ENCODE measurements at places on chromosomes 1 and 21.

DNA sequence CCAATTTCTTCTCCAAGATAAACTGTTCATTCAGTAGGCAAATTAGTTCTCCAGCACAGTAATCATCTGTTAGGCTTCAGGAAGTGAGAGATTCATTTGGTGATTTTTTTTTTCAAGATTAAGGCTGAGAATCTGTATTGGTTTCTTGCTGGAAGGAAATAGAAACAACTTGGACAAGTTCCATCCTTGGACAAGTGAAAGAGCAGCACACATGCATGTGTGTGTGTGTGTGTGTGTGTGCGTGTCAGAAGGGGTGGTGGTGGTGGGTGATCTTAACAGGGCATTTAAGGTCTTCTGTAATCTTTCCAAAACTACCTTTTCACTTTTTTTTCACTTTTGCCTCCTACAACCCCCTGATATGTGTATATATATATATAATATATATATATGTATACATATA lies 15.9 kb upstream of the SUCO start:
- no peak for DNase-seq

- DNase-seq: no peak
Observed at GRCh38 chr1:164982545-164982944, 374.0 kb downstream of the LMX1A start.

GRCh38 chr1:12208764-12209494 lies 20.9 kb upstream of the VPS13D start:
- peak; percentile 72 for DNase-seq

GRCh38 chr1:19044975-19045831 lies 88.7 kb upstream of the IFFO2 start:
- no peak for DNase-seq

- no peak for DNase-seq
Observed at GRCh38 chr1:202958544-202959275, 598 bp upstream of the ADIPOR1 start.

GRCh38 chr1:46508757-46509156 lies 19.1 kb downstream of the DMBX1 start:
- DNase-seq: no peak

DNA sequence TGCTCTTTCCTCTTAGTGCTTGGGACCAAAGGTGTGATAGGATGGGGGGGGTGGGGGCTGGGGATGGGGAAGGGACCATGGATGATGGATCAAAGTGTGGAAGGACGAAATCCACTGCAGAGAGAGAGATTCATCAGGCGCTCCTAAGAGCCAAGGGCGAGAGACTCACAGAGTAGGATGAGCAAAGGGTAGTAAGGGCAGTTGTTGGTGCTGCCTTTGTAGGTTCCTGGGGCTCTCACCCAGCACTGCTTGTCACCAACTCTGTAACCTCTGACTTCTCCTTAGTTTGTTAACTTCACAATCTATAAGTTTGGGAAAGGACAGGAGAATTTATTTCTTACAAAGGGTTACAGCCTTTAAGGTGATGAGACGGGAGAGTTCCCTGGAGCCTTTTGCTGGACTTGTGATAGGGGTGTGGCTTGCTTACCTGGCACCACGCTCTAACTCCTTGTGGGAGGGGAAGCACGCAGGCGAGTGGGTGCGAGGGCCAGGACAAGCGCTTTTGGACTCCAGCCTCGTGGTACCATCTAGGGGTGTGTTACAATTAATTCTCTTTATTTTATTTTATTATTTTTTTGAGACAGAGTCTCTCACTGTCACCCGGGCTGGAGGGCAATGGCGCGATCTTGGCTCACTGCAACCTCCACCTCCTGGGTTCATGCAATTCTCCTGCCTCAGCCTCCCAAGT lies 1.6 kb upstream of the PDXK start:
- no peak for DNase-seq

GRCh38 chr1:192601143-192601542 lies 25.6 kb downstream of the RGS1 start:
- no peak for DNase-seq

DNA sequence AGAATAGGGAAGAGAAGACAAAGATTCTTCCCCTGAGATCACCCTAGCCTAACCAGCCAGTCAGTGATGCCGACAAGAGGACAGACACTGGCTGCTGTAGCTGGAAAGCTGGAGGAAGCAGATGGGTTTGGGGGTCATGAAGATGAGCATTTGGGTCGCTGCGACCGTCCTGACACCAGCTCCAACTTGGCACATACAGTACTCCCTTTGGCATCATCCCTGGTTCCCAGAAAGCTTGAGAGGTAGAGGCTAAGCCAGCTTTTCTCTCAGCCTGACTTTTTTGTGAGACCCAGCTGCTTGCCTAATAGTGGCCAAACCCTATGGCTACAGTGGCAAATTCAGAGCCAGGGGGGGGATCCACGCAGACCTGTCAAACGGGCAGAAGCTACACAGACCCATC lies 43.0 kb upstream of the IKBKE start:
- no peak for DNase-seq

GRCh38 chr1:59278780-59279354 lies 18.0 kb upstream of the FGGY start:
- DNase-seq: no peak

GRCh38 chr1:168136709-168137514 lies at the start of gene GPR161:
TSS of gene GPR161 (minus strand) at chr1:168136930. CDS start at chr1:168104850, 32,080 bp downstream.
- no peak for DNase-seq

DNA sequence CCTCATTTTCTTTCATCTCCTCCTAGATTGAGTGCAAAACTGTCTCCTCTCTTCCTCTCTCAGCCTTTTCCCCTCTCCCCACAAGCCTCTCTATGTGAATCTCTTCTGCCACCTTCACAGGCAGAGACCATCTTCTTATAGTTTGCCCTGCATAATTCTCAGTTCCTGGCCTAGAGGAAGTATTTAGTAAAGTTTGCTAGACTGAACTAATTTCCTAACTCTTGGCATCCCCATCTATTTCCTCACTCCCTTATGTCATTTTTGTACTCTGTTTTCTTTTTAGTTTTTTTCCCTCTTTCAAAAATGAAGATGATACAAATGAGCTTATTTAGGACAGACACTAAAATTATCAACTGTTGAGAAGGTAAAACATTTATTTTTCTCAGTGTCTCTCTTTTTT lies 66.0 kb downstream of the XCL2 start:
- no peak for DNase-seq

GRCh38 chr1:207019161-207019560 lies 13.4 kb downstream of the C1orf116 start:
- no peak for DNase-seq

DNA sequence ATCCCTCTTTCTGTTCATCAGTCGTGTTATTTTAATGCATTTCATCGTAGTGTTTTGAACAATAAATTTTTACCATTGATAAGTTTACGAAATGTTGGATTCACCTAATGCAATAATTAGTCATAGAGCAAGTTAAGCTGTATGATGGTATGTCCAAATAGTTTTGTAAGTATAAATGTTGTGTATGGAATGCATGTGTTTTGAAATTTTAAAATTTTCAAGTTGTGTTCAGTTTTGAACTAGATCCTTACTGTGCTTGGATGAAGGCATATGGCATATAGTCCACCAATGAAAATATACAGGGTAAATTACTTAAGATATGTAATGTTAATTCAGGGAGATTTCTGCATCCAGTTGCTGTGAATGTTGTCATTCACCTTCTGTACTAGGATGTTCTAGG lies 2.3 kb downstream of the ZMYM4 start:
- DNase-seq: no peak

- DNase-seq: no peak
Observed at GRCh38 chr21:39097981-39098380, 85.3 kb downstream of the PSMG1 start.

DNA sequence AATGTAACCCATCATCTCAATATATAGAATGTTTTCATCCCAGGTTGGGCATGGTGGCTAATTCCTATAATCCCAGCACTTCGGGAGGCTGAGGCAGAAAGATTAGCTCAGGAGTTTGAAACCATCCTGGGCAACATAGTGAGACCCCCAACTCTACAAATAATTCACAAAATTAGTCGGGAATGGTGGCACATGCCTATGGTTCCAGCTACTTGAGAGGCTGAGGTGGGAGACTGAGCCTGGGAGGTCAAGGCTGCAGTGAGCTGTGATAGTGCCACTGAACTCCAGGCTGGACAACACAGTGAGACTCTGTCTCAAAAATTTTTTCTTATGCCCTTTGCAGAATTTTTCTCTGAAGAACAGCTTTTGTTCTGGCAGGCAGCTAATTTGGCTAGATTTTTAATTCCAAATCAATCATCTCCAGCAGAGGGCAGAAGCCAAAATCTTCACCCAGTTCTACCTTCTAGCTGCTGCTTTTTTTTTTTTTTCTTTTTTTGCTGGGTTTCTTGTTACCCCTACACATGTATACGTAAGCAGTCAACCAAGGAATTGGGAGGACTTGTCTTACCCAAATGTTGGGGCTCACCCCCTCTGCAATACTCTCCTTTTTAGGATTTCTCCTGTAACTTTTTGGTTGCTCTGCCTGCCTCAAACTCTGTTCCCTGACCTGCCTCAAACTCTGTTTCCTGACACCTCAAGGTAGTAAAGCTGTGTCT lies 2.7 kb upstream of the RAD54L start:
- no peak for DNase-seq

- no peak for DNase-seq
Observed at GRCh38 chr1:180936110-180937011, 23.7 kb downstream of the KIAA1614 start.

GRCh38 chr1:242966892-242967291 lies 288.2 kb downstream of the CEP170 start:
- no peak for DNase-seq

GRCh38 chr1:203479646-203480045 lies 4.0 kb downstream of the PRELP start:
- DNase-seq: no peak

GRCh38 chr1:94559921-94560320 lies 18.4 kb upstream of the F3 start:
- DNase-seq: no peak

- no peak for DNase-seq
Observed at GRCh38 chr1:185170291-185170848, 13.4 kb downstream of the SWT1 start.

GRCh38 chr1:230857077-230857476 lies 11.2 kb downstream of the C1orf198 start:
- no peak for DNase-seq
